ENCODE measurements at places on chromosomes 1 and 21. TPM values are rescaled to one million over a fixed set of nuclear protein-coding genes. Genes with fewer than 3 reads are reported as not detected.

DNA sequence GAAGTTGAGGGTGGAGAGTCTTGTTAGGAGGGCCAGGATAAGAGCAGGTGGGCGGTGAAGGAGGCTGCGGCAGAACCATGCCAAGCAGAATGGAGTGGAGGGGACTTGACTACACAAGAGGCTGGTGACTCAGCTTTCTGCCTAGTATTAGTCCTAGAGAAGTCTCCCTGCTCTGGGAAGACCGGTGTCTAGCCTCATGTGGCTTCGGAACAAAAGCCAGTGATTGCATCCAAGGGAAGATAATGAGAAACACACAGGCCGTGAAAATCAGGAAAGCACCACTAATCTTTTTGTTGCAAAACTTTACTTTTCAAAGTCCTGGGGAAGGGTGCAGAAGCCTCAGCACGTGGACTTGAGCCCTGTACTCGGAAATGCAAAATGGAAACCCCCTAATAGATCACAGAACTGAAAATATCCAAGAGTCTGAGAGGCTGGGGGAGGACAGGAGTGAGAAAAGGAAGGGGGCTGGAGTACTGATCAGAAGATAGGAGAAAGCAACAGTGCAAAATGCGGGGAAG is 31.4 kb downstream of the DDR2 start:
- DNase-seq = no peak

- no peak for DNase-seq
These were observed 12.6 kb downstream of the CD101 start for GRCh38 chr1:117014209-117014608.

DNA sequence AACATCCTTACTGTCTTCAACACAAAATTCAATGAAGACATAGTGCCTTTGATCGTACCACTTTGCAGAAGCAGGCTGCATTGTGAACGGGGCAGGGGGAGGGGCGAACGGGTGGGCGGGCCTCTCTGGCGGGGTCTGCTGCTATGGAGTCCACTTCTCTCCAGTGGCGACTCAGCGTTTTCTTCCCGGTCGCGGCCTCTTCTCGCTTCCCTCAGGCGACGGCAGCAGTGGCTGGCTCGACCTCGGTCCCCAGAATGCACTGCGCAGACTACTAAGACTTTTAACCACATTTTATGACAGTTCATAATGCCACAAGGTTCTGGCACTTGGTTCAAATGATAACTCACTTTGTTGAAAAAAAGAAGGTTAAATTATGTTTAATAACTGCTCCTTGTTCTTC is 21.2 kb downstream of the GBP2 start:
- no peak for DNase-seq

DNA sequence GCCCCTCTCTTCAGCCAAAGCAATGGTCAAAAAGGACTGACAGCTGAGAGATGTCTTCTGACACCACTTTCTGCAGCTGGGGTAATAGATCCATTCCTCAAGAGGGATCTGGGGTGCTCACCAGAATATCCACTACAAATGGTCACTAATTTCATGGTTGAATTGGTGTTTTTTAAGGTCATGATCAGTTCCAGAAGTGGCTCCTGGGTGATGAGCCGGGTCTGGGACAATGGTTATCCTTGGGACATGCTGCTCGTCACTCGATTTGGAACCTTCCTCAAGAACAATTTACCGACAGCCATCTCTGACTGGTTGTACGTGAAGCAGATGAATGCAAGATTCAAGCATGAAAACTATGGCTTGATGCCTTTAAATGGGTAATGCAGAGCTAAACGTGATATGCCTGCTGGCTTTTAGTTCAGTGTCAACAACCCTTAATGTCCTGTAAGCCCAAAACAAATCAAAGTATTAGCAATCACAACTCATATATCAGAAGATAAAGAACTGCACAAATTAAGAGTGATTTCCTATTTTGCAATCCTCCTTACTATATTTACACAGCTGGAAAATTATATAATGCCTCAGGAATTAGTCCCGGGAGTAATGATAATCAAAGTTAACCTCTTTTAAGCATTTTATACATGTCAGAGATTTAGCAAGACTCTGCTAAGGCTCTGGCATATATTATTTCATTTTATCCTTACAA is 20.1 kb downstream of the FMO3 start:
- no peak for DNase-seq

DNA sequence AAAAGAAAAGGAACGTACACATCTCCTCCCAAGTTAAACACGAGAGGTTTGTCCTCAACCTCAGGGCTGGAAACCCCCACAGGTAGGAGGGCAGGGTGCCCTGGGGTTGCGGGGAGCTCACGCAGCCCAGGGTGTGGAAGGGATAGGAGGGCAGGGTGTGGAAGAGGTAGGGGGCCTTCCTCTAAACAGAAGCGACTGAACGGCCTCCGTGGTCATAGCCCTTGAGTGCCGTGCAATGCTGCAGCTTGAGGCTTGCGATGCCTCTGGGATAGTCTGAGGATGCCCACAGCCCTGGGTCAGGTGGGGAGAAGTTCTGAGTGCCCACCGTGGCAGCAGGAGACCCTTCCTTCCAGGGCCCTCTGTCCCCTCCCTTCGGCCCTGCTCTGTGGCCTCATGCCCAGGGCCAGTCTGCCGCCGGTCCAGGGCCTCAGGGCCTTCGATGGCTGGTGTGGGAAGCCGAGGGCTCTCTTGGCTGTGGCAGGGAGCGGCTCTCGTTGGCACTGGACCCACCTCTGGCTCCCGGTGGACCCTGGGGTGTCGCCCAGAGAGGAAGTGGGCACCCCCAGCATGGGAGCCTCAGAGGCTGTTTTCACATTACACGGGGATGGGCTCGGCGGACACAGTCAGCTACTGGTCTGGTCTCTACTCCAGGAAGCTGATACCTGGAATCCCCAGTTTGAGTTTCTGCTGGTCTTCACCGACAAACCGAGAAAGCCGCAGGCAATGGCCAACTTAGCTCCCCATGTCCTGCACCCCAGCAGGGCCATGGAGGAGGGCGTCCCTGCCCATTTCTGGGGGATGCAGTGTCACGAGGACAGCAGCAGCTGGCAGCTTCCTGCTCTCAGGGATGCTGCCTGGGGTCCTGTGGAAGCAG is 6.4 kb upstream of the CDK11B start:
- peak; percentile 45 for DNase-seq

- DNase-seq = no peak
These were observed 39.1 kb upstream of the SLC19A1 start for GRCh38 chr21:45581322-45581712.

DNA sequence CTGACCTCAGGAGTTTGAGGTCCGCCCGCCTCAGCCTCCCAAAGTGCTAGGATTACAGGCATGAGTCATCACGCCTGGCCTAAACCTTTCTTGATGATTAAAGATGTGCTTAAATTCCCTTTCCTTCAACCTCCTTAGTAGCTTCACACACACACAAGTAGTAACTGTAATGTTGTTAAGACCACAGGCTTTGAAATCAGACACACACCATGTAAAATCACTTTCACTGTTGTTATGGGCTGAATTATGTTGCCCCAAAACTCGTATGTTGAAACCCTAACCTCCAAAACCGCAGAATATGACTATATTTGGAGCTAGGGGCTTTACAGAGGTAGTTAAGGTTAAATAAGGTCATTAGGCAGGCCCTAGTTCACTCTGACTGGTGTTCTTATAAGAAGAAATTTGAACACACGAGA is 180.2 kb downstream of the NR5A2 start:
- DNase-seq = no peak

GRCh38 chr1:210830034-210831028 is 303.6 kb downstream of the KCNH1 start:
- no peak for DNase-seq

DNA sequence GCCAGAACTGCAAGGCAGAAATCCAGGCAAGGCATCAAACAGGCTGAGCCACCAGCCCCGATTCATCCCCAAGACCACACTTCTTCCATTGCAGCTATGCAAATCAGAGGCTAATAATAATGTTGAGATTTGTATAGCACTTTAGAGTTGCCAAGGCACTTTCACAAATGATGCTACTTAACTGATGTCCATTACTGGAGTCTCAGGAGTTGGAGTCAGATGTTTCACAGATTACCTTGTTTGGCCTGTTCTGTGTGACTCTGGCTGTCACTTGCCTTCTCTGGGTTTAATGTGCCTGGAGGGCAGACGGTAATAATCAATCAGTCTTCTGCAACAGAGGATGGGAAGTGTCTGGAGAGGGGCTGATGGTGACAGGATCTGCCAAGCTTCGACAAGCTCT is 40.8 kb upstream of the MPZL1 start:
- DNase-seq = no peak

GRCh38 chr21:42703136-42703908 is 49.9 kb downstream of the PDE9A start:
- DNase-seq = peak; percentile 39

DNA sequence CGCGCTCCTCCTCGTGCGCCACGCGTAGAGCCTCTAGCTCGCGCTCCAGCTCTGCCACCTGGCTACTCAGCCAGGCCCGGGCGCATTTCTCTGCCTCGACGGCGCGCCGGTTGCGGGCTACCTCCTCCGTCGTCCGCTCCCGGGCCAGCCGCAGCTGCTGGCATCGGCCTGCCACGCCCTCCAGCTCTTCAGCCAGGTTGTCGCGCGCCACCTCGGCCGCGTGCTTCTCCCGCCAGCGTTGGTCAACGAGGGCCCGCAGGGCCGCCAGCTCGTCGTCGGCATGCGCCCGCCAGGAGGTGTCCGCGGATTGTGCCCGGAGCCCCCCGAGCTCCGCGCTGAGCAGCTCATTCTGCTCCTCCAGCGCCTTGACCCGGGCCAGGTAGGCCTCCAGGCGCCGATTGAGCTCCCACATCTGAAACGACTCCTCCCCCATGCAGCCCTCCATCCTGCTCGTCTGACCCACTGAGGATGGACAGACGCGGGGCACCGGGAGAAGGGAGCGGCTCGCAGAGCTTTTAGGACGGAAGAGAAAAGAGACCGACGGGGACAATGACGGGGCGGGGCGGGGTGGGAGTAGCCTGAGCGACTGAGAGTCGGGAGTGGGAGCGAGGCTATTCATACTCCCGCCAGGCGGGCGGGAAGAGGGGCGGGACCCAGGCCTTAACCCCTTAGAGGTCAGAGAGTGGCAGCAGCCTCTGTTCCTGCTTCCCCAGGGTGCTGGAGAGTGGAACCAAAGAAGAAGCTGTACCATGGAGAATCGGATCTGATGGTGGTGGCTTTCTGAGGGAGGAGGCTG is at the start of gene NES:
Gene NES, minus strand, starts transcription at position 588 of the 796 bp plus-strand sequence. Its CDS starts 143 bp downstream, at position 445.
- peak; percentile 50 for DNase-seq

GRCh38 chr1:90405726-90406125 is 311.4 kb downstream of the BARHL2 start:
- DNase-seq = no peak

- no peak for DNase-seq
These were observed 54.1 kb upstream of the SLC45A1 start for GRCh38 chr1:8263791-8264190.

DNA sequence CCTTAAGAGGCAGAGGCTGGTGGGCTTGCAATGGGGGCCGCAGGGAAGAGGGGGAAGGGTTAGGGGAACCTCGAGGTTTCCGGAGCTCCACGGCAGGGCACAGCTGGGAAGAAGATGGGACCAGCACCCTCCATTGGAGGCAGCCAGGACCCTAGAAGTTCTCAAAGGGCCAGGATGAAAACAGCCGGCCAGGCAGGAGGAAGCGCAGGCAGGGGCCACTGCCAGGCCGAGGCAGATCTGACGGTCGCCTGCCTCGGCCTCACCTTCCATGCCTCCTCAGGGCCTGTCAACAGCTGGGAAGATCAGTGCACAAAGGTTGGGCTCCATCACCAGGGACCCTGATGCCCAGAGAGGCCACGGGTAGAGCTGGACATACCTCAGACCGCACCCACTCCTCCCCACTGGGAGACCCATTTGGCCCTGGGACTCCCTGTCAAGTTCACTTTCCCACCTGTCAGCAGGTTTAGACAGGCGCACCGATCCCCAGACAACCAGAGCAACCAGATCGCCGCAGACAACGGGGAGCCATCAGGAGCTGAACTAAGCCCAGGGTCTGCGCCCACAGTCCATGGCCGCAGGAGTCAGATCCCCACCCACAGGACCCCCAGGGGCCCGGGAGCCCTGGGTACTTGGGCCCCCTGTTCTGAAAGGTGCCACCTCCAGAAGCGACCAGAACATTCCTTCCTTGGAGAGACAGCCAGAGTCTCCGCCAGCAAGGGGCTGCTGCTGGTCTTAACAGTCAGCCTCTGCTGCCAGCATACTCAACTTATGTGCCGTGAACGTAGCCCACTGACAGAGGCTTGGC is 2.2 kb downstream of the SLC19A1 start:
- peak; percentile 51 for DNase-seq

DNA sequence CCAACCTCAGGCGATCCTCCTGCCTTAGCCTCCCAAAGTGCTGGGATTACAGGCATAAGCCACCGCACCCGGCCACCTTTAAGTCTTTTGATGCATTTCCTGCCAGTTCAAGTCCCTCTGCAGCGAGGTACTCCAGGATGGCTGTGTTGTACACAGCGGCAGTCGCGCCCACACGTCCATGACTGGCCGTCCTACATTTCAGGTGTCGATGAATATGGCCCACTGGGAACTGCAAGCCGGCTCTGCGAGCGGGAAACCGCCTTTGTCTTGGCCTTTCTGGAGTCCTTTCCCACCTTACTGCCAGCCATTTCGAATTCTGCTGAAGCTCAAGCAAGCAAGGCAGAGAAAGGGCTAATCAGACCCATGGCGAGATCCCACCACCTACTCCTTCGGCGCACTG is 34.6 kb downstream of the TRAPPC10 start:
- DNase-seq = no peak

GRCh38 chr1:112633628-112634027 is 14.0 kb downstream of the CAPZA1 start:
- DNase-seq = no peak

DNA sequence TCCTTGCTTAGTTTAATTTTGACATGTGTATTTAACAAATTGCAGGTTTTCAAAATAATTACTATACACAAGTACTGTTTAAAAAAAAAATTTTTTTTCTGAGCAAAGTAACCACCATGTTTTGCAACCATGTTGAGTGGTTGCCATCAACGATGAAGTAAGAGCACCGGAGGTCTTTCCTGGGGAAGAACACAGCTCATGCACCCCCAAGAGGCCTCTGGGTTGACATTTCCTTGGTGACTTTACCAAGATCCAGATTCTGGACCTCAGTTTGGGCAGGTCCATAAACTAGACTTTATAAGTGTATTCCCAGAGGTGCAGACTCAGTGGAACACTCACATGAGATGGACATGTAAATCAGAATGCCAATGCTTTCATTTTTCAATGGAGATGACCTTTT is 36.8 kb upstream of the RALGPS2 start:
- DNase-seq = no peak

- DNase-seq = no peak
These were observed 28.6 kb downstream of the AK4 start for GRCh38 chr1:65176591-65176990.

PKLR gene
- 58.0 TPM for total RNA-seq

NEGR1 gene
- total RNA-seq = 0.14 TPM

DRAXIN gene
- total RNA-seq = not detected

CASQ2 gene
- total RNA-seq = not detected

ATP1A2 gene
- total RNA-seq = 0.81 TPM

TSSK3 gene
- total RNA-seq = 0.55 TPM

MAP1LC3C gene
- not detected for total RNA-seq

PDE4DIP gene
- total RNA-seq = 37.6 TPM

KIF17 gene
- total RNA-seq = 1.0 TPM
